ENCODE measurements at places on chromosomes 13 and 19.

- no peak for DNase-seq
Observed at GRCh38 chr13:49082653-49083536, 107.2 kb downstream of the FNDC3A start.

- DNase-seq = no peak
Observed at GRCh38 chr19:36420961-36421748, 2.7 kb upstream of the ZFP82 start.

DNA sequence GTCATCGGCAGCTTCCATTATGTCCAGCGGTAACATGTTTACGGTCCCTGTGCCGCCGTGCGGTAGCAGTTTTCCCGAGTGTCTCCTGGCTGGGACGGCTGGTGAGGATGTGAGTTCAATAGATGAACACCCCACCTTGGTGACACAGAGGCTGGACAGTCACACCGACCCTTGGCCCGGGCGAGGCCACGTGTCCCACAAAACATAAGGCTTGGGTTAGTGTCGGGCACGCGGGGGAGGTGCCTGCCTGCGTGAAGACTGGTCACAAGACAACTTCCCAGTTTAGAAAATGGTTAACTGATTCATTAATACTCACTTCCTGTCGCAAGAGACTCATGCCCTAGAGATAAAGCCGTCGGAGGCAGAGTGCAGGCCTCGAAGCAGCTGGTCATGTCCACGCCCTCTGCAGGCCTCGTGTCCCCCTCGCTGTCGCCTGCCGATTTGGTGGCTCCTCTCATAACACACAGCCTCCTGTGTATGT, 17.2 kb downstream of the RASA3 start:
- peak; percentile 91 for DNase-seq

- DNase-seq = no peak
Observed at GRCh38 chr13:26019251-26019650, 32.6 kb downstream of the SHISA2 start.

GRCh38 chr13:21328836-21329477, 130.1 kb downstream of the ZDHHC20 start:
- no peak for DNase-seq

DNA sequence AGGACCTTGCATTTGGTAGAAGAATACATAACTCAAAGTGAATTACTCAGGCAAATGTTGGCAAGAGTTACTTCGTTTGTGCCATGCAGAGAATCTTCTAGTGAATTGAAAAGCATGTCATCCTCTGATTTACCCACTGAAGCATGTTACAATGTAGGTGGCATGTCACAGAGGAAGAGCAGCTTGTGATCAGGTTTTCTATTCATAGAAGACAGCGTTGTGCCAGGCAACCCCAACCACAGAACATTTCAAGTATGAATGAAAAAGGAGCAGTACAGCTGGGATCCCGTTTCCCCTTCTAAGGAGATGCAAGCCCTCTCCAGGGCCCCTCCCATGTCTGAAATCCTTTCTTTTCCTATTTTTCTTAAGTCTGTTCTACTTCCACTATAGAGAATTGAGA, 6.0 kb upstream of the KATNAL1 start:
- no peak for DNase-seq

GRCh38 chr19:30870876-30871275, 478.4 kb downstream of the TSHZ3 start:
- no peak for DNase-seq

DNA sequence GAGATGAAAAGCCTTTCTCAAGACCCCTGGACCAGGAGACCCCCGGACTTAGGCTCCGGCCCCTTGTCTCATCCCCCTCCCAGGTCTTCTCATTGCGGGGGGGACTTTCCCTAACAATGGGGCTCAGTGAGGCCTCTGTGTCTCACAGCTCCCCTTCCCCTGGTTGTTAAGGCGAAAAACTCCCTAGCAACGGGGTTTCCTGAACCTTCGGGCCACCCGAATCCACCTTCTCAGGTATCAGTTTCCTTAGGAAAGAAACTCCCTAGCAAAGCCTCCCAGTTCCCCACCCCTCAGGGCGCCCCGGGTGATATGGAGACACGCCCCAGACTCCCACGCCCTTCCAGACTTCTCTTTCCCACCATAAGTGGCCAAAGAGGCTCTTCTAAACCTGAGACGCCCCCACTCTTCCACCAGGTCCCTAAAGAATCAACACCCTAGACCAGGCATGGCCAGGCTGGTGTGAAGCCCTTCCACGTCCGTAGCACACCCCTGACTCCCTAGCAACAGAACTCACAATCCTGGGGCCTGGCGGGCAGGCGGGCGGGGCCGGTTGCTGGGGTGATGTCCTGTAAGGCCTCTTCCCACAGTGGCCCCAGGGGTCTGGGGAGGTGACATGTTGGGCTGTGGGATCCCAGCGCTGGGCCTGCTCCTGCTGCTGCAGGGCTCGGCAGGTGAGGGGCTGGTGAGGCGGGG, at the start of gene TMEM190:
TSS of gene TMEM190 (plus strand) at position 586 of the 693 bp plus-strand sequence. CDS start at position 614, 28 bp downstream.
- no peak for DNase-seq

DNA sequence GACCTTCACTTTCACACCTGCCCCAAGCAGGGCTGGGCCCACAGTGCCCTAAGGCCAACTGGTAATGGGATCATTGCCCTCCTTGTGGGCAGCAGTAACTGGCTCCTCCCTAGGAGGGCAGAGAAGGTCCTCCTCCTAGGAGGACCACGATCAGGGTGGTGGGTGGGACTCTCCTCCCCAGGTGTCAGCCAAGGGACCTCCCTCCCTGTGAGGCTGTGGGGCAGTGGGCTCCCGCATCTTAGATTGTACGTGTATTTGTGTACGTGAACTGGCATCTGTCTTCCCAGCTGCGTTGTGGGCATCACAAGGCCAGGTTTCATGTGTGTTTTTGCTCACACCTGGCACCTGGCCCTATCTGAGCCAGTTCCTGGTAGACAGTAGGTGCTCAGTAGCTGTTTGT, 111.8 kb downstream of the SOX1 start:
- no peak for DNase-seq

DNA sequence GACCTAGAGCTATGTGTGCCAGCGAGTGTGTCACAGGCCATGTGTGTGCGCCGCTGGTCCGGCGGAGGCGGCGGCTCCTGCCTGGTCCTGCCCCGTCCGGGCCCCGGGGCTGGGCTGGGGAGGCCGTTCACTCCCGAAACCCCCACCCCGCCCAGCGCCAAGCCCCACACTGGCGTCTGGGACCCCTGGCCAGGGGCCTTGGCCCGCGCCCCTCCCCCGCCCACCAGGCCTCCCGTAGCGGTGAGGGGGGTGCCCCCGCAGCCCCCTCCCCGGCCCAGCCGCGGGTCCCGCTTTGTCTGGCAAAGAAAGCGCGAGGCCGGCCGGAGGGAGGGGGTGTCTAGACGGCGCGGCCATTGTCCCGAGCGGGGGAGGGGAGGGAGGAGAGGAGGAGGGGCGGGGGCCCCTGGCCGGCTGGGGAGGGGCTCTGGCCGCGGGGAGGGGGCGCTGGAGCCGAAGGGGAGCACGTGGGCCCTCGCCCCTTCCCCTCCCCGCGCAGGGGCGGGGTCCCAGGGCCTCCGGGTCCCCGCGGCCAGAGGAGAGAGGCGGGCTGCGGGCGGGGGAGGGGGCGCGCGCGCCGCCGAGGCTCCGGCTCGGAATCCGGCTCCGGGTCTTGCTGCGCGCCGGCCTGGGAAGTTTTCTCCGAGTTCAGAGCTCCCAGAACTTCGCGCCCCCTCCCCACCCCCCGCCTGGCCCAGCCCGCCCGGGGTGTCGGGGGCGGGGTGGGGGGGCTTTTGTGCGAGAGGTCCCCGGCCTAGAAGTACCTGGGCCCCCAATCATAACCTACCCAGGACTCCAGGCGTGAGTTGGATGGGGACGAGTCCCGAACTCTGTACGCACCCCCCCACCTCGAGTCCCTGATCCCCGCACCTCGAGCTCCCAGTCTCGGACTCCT, 888 bp downstream of the NOTCH3 start:
- peak; percentile 47 for DNase-seq

GRCh38 chr19:54614726-54615125, 15.6 kb upstream of the LILRB1 start:
- no peak for DNase-seq

DNA sequence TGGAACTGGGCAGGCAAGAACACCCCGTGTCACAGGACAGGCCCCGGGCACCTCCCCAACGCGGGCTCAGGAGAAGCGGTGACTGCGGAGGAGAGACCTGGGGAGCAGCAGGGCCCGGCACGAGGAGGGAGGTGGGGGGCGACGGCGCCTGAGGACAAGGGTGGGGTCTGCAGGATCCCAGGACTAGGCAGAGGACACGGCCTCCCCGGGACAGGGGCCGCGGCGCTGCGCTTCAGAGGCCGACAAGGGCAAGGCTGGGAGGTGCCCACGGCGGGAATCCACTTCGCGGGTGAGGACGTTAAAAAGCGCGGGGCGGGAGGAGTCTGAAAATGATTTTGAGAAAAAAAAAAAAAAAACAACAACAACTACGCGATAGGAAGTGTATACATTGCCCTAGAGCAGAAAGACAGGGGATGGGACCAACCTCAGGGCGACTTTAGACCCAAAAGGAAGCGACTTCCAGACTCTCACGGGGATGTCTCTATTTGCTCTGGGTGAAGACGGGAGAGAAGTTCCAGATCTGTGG, 44.9 kb downstream of the ZNF611 start:
- no peak for DNase-seq

DNA sequence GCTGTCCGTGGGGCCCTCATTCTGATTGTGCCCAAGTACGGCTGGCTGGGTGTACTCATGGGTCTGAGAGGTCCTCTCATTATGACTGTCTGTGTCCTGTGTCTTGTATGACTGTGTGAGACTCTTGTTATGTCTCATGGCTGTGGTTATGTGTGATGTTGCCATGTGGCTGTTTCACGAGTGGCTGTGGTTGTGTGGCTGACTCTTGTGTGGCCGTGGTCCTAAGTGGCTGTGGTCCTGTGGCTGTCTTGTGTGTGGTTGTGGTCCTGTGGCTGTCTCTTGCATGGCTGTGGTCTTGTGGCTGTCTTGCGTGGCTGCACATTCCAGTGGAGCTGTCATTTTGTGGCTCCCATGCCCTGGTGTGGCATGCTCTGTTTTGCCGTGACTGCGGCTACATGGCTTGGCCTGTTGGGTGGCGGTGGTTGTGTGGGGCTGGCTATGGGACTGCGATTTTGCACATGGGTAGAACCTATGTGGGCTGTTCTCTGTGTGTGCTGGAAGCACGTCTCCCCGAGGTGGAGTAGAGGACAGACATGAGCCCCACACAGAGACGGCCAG, 2.5 kb downstream of the LYL1 start:
- peak; percentile 63 for DNase-seq

- DNase-seq = peak; percentile 16
Observed at GRCh38 chr13:44142941-44143665, 230.5 kb upstream of the SERP2 start.

DNA sequence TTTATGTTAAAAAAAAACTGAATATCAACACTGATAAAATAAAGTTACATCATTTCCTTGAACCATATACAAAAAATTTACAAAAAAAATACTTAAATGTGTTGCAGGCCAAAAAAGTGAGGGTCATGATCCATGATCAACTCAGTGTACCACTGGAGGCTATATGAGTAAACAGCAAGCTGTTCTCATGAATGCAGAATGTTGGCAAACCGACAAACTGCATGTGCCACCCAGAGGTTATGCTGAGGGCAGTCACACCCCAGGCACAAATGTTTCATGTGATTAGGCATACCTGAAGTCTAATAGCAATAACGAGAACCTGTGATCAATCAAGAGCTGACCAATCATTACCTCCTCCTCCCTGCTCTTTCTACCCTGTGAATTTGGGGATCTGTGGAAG, 91.9 kb downstream of the ZNF431 start:
- DNase-seq = no peak

DNA sequence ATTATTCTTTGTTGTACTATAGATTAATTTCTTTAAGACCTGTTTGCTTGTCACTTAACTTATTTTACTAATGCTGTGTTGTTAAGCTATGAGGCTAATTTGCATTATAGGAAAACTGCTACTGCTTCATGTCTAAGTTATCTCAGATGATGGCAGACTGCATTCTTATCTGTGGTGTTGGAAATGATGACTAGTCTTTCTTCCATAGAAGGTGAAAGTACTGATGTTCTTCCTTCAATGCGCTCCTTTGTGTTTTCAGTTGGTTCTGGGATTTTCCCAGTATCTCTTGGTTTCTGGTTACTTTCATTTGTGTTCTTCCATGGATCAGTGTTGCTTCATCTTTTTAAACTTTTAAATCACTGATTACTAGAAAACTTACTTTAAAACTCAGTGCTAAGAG, 46.9 kb downstream of the TPP2 start:
- DNase-seq = no peak

- DNase-seq = no peak
Observed at GRCh38 chr13:27851096-27851850, 59.0 kb downstream of the GSX1 start.

DNA sequence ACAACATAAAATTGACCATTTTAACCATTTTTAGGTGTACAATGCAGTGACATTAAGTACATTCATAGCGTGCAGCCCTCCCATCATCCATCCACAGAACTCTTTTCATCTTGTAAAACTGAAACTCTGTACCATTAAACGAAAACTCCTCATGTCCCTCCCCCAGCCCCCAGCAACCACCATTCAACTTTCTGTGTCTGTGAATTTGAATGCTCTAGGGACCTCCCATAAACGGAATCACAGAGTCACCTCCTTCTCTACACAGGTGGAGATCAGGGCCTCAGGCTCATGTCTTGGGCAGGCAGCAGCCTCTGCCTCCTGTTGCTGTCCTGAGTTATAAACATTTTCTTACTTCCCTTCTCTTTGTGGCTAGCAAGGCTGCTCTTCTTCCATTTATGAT, 7.3 kb upstream of the CCNE1 start:
- no peak for DNase-seq

DNA sequence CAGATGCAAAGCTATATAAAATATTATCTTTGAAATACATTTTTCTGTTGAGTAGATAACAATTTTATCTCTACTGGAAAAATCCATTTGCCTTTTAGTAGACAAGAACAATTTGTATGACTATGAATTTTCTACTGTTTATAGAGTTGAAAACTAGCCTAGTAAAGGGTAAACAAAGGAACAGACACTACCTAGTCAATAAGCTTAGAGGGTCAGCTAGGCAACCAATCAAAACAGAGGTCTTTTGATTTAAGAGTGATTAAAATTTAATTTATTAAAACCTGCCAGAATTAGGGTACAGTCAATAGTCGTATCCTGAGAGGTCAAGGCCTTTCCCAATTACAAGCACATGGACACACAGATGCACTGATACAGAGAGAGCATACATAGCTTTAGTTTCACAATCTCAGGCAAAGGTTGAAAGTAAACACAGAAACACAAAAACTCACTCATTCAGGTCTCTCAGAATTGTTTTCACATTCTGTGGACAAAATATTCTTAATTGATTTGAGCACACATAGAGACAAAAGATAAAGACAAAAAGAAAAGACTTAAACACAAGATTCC, 24.5 kb upstream of the GPC6 start:
- no peak for DNase-seq

GRCh38 chr13:20778311-20778710, 4.5 kb upstream of the EEF1AKMT1 start:
- DNase-seq = no peak

DNA sequence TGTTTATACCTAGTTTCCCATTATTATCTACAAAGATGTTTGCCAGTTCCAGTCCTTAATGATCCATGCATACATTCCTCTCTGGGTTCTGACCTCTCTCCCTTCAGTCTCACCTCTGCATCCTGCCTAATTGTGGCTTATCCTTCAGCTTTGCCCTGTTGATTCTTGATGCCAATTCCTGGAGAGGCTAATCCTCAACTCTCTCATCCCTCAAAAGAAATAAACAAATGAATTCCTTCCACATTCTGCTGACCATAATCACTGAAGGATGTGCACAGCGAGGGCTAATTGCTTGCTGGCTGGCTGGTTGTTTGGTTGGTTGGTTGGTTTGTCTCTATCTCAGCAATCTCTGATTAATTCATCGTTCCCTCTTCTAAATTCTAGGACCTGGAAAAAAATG, 113.8 kb downstream of the IRS2 start:
- no peak for DNase-seq

Measured in H54 (cell line).